ENCODE measurements at places on chromosomes 7 and 10. TPM values are rescaled to one million over a fixed set of nuclear protein-coding genes. Genes with fewer than 3 reads are reported as not detected.

Gene CRTAC1
- 1.4 TPM for total RNA-seq

Gene NAPEPLD
- 64.6 TPM for total RNA-seq

Gene ZNF398
- total RNA-seq, result 12.3 TPM

Gene KLLN
- total RNA-seq, result 1.0 TPM

Gene FKBP6
- total RNA-seq, result not detected

Gene RGS10
- 23.6 TPM for total RNA-seq

Gene HOXA9
- 22.1 TPM for total RNA-seq

Gene MYOF
- 90.9 TPM for total RNA-seq

Gene LSM8
- total RNA-seq, result 28.0 TPM

Gene TET1
- 0.57 TPM for total RNA-seq

Gene METTL2B
- 36.8 TPM for total RNA-seq

Gene WASHC2C
- 68.5 TPM for total RNA-seq

Gene SPDYE2
- total RNA-seq, result not detected

Gene ARMC3
- total RNA-seq, result not detected

Gene EBF3
- 0.12 TPM for total RNA-seq

Gene RBM20
- total RNA-seq, result 0.80 TPM

Gene INMT
- total RNA-seq, result 6.0 TPM

Gene CAV1
- total RNA-seq, result 87.0 TPM

Gene LRRN3
- total RNA-seq, result 0.42 TPM

Gene IL2RA
- 1.7 TPM for total RNA-seq

Gene HILPDA
- total RNA-seq, result 31.4 TPM

Gene ITGA8
- total RNA-seq, result 2.1 TPM

Gene CPVL
- 4.9 TPM for total RNA-seq

Gene EPHB6
- total RNA-seq, result 2.3 TPM

Gene ANXA8L1
- total RNA-seq, result not detected

Gene TPST1
- 6.1 TPM for total RNA-seq

Gene FAM180A
- 1.1 TPM for total RNA-seq

Gene HYAL4
- total RNA-seq, result not detected

Gene EMX2
- total RNA-seq, result not detected

Gene MLXIPL
- 15.7 TPM for total RNA-seq

Gene NYAP1
- total RNA-seq, result 0.69 TPM

Gene SPDYE5
- 0.15 TPM for total RNA-seq

Gene GRID1
- 0.30 TPM for total RNA-seq

Gene PAXIP1
- total RNA-seq, result 11.2 TPM

Gene CD36
- total RNA-seq, result 8.7 TPM

Gene DDX50
- total RNA-seq, result 22.6 TPM

Gene TAC1
- total RNA-seq, result 2.2 TPM

Gene AGR2
- 2,751 TPM for total RNA-seq

Gene PPP1R3A
- total RNA-seq, result not detected

Gene RAB19
- 22.7 TPM for total RNA-seq

Gene TDRD1
- 0.05 TPM for total RNA-seq
